ENCODE measurements at places on chromosomes 2 and 18.

- peak; percentile 14 for DNase-seq
Observed at GRCh38 chr2:103161456-103162289, 399.8 kb downstream of the TMEM182 start.

DNA sequence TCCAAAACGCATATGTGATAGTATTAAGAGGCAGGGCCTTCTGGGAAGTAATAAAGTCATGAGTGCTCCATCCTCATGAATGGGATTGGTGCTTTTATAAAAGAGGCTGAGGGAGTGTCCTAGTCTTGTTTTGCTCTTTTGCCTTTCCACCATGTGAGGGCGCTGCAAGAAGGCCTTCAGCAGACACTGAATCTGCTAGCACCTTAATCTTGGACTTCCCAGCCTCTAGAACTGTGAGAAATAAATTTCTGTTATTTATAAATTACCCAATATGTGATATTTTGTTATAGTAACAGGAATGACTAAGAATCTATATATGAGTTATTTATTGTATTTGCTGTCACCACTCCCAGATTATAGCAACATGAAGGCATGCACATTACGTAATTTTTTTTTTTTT is 63.5 kb downstream of the PLA2R1 start:
- DNase-seq, result peak; percentile 57

- DNase-seq, result no peak
Observed at GRCh38 chr2:10169053-10169578, 46.6 kb downstream of the RRM2 start.

DNA sequence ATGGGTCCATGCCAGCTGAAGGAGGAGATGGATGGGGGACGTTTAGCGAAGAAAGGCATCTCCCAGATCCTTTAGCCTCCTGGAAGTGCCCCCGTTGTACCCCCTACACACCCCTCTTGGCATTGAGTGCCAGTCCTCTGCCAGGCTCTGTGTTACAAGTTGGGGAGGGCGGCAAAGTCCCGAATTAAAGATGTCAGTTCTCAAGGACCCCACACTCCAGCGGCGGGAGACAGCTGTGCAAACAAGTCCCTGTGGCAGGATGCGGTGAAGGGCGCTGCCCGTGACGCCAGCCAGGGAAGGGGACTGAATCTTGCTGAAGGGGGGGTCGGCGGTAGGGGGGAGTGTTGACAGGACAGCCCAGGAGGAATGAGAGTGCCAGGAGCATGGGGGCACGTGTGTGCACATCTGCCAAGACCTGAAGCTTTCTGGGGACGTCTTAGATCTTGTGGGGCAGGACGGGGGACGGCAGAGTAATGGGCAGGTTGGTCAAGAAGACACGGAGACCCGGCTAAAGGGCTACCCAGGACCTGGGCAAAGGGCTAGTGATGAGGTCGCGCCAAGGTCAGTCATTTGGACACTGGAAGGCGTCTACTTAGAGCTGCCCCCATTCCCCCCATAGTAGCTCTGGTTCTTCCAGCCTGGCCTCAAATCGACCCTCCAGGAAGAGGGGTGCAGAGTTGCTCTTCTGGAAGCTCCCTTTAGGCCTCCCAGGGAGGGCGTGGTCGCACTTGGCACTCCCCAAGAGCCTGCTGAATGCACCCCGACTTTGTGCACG is 2.8 kb upstream of the CTDSP1 start:
- DNase-seq, result peak; percentile 81

DNA sequence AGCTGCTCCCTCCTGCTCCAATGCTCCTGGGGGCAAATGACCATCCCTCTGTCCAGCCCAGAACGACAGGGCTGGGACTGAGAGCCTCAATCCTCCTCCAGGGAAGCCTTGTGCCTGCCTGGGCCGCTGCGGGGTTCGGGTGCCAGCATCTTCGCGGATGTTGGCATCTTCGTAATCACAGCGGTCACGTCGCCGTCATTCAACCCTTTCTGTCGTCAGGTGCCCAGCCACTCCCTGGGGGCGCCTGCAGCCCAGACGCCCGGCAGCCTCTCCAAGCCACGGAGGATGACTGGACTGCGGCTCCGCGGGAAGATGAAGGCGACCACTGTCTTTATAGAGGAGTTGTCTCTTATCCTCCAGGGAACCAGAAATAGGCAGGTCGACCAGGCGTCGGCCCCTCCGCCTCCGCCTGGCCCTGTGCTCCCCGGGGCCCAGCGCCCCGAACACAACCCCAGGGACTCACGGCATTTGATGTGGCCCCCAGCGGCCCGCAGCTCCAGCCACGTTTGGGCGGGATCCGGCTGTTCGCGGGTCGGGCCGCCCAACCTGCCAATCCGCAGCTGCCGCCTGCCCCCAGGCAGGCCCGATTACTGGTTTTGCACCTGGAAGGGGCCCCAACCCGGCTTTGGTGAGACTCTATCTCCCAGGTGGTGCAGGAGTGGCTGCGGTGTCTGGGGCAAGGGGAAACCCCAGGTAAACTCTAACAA is 113.9 kb downstream of the THNSL2 start:
- no peak for DNase-seq

GRCh38 chr18:50199346-50199855 is 4.5 kb upstream of the MYO5B start:
- DNase-seq, result no peak

DNA sequence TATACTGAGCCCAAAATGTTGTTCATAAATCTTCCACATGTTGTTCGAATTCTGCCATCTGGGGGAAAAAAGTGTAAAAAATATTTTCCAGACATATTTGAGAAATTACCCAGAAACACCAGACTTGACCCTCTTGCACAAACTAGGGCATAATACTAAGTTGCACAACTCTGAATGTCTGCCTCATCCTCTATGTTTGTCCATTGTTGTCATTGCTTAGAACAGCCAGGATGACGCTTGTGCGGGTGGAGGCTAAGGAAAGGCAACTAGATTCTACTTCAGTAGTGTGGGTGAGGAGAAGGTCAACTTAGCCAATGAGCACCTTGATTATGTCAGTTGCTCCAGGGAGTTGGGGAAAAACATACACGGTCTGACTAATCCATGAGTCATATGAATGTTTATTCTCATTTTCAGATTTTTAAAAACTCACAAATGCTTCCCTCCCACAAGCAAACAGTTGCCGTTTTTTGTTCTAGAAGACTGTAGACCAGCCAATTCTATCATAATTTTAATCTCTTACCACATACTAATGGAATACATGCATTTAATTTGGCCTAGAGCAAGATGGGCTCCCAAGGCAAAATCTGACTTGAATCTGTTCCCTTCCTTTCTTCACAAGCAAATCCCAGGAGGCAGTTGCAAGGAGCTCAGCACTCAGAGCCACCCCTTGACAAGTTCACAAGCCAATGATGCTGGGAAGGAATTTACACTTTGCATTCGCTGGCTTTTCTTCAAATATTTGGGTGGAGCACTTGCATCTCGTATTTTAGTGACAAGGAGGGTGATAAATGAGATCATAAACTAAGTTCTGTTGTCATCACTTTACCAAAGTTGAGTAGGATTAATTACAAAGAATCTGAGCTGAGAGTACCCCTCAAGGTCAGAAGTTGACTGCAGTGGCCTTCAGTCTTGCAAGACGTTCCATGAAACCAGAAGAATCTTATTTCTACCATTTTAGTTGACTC is 163.2 kb upstream of the TWIST2 start:
- DNase-seq, result peak; percentile 96

DNA sequence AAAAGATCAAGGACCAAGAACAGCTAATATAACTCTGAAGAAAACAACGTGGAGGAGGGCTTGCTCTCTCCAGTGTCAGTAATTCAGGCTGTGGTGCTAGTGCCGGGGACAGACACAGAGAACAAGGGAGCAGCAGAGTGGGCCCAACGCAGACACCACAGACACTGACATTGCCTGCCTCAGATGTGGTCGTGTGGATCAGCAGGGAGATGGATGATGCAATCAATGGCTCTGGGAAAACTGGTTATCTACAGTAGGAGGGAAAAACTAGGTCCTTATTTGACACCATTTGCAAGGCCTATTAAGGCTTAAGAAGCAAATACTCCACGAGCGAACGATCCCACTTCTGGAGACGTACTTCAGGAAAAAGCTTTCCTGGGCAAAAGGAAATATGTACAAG is 36.1 kb downstream of the HDLBP start:
- no peak for DNase-seq

- no peak for DNase-seq
Observed at GRCh38 chr2:27263287-27264252, 723 bp upstream of the SLC30A3 start.

DNA sequence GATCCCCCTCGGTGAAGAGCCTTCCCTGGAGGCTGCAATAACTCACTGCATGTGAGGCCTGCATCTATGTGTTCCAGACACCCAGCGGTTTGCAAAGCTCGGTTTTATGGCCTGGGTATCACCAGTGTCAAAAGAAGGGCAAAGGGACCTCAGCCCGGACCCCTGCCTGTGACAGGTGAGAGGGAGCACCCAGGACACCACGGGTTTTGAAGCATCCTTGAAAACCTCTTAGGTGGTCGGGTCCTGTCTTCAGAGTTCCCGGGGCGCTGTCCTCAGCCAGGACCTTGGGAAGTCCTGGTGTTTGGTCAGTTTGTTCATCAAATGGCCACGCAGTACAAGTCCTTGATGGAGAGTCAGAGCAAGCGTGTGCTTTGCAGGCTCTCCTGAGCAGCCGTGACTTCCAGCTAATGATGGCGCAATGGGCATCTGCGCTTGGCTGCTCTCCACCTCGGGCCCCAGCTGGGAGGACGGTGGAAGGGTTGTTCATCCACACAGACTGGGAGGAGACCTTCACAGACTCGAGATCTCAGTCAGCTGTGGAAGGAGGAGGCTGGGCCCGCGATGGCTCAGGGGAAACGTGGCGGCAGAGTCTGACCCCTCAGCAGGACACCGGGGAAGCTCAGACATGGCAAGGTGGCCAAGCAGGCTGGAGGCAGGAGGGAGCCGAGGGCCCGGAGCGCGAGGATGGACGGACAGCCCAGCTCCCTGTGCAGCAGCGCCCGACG is 113.1 kb upstream of the GPC1 start:
- peak; percentile 57 for DNase-seq
